Chondrocyte (in vitro differentiated cells): ENCODE measurements at places on chromosomes 2 and 18. TPM values are rescaled to one million over a fixed set of nuclear protein-coding genes. Genes with fewer than 3 reads are reported as not detected.

Gene DYNAP
- not detected in 3 replicates for total RNA-seq

DNA sequence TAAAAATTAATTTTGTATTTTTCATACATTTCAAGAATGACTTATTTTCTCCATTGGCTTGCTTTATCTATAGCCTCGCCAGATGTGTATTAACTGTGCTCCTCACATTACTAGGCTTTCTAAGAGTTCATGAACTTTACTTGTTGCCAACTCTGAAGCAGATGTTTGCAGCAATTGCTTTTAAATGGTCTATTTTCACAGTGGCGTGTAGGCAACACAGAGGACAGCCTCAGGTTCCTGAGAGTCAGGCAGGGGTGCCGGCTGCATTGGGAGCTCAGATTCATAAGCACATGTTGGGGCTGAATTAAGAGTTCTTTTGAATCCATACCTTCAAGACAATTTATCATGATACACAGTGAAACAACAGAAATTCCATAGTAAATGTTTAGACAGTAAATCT is 179.2 kb upstream of the PXDN start:
- DNase-seq: no peak

Gene HRH4
- total RNA-seq: not detected in 3 replicates

DNA sequence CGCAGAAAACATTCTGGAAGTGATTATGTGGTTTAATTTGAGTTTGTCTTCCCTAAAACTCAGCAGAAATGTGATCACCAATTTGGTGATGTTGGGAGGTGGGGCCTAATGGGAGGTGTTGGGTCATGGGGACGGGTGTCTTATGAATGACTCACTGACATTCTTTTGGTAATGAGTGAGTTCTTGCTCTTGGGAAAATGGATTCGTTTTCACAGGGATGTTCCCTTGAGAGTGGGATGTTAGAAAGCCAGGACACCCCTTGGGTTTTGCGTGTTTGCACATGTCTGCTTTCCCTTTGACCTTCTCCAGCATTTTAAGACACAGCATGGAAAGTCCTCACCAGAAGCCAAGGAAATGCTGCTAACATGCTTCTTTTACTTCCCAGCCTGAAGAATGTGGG is 321.5 kb upstream of the NT5C1B start:
- DNase-seq: no peak

DNA sequence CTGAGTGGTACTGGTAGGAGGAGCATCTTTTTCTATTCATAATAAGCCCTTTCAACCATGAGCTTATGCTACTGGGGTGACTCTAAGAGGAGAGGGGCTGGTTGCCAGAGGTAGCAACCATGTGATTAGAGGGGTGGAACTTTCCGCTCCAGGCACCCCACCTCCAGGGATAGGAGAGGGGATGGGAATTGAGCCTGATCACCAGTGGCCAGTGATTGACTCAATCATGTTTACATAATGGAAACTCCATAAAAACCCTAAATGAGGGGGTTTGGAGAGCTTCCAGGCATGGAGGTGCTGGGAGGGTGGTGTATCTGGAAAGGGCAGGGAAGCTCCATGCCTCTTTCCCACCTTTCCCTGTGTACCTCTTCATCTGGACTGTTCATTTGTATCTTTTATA is 46.6 kb upstream of the RHOB start:
- no peak for DNase-seq

Gene TLX2
- total RNA-seq: 0.10 TPM in 1 of 3 replicates, not detected in the others

GRCh38 chr2:67479261-67479660 is 82.1 kb downstream of the ETAA1 start:
- DNase-seq: no peak

DNA sequence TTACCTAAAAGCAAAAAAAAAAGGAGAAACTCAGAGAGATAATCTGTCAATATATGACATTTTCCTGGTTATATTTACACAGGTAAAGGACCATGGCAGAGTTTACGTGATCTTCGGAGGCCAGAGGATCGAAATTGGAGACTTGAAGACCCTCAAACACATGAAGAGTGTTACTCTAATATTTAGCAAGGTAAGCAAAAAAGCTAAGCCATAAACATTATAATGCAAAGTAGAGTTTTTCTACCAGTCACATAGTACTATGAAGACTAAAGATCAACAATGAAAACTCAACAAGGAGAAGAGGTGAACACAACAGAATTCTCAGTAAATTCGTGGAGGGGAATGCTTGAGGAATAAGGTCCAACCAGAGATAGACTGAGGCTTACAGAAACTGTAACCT is 78.5 kb downstream of the L3MBTL4 start:
- no peak for DNase-seq

DNA sequence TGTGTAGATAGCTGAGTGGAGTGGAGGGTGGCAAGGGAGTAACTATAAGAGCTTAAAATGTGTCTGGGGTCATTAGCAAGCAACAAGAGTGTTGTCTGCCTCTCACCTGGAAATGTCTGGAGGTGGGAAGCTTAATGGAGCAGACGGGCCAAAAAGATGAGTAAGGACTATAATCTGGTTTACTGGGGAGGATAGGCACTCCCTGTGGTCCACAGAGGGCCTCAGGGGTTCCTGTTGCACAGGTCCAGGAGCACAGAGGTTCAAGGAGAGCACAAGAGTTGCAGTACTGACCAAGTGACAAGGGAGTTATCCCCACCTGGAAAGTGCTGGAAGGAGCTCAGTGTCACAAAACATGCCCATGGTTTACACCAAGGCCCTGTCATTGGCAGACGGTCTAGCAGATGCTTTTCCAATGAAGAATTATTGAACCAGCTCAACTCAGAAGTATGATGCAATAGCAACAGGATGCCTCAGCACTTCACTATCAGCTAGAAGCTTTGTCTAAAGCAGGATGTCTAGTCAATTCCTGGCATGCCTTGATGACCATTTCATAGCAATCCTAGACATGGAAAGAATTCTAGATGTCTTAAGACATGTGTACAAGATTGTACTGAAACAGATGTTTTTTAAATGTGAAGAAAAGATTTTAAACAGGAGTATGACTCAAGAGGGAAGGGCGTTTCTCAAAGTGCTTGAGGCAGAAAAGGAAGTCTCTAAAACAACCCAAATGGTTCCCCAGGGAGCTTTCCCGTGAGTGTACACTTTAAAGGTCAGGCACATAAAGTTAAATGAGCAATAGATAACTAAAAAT is 62.9 kb upstream of the SERPINE2 start:
- DNase-seq: no peak

DNA sequence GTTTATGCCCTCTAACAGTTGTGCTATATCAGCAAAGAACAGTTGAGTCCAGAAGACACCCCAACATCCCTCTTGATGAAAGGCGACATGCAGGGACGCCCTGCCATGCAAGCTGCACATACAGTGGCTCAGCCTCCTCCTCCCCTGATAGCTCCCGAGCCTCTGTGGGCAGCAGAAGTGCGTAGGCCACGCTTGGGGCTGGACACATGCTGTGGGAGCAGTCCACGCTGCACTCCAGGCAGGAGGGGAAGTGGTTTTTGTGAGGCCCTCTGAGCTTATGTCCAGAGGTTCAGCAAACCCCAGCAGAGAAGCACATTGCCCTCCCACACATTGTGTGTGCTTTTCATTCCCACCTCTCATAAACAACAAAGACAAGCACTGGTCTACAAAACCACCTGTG is 162.1 kb downstream of the SEPTIN10 start:
- peak; percentile 86 for DNase-seq

DNA sequence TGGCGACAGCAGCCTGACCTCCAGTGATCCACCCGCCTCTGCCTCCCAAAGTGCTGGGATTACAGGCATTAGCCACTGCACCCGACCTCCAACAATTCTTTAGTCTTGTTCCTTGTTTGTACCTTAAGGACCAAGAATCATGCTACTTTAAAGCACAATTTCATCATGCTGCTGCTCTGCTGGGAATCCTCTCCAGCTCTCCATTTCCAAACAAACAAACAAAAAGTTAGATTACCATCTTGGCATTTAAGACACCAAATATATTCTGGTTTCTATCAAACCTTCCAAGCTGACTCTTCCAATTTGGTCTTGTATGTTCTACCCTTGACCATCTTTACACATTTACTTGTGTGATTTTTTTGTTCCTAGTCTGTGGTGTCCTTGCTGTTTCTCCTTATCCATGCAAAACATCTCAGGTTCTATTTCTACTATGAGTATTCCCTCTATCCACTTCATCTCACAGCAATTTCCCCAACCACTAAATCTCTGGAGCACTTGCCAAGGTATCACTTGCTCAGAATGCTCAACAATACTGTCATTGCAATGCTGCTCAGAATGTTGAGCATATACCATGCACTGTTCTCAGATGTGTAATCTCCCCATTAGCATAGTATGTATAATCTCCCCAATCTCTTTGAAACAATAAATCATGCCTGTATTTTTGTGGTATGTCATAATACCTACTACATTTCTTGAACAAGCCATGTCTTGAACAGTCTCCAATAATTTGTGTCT is 73.2 kb upstream of the GALNT5 start:
- no peak for DNase-seq

DNA sequence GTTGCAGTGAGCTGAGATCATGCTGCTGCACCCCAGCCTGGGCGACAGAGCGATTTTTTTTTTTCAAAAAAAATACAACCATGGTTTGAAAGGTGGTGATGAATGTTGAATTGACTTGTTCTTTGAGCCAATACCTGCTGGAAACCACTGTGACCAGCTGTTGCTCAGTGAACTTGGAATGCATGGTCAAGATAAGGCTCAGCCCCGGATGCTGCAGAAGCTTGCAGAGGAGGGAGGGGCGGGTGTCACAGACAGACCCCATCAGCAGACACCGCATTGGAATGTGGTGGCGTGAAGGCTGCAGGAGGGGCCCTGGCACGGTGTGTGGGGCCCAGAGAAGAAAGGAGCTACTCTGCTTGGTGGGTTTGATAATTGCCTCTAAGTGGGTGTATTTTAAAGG is 91.6 kb downstream of the ITGB1BP1 start:
- DNase-seq: no peak

- DNase-seq: no peak
Measured at GRCh38 chr2:237073552-237073951, 12.1 kb upstream of the COPS8 start.

DNA sequence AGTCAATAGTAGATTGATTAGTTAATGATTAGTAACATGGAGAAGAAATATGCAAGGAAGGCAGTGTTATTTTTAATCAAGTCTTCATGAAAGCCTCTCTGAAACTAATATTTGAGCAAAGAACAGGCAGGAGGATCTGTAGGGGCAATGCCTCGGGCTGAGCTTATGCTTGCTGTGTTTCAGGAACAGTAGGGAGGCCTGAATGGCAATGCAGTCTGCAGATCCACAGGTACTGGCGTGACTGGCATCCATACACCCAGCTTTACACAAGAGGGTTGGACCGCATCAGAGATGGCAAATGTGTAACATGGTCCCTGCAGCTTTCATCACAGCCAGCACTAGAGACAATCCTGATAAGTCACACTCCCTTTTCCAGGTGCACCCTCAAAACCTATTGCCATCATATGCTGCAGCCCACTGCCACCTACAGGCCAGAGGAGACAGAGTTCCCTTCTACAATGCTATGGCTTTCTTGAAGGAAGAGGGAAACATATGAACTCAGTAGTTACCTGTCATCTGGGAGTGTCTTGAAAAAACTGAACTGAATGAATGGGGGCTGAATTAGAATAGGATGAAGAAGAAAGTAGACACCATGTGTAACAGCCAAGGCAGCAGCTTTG is 582.4 kb upstream of the RAB6C start:
- no peak for DNase-seq

DNA sequence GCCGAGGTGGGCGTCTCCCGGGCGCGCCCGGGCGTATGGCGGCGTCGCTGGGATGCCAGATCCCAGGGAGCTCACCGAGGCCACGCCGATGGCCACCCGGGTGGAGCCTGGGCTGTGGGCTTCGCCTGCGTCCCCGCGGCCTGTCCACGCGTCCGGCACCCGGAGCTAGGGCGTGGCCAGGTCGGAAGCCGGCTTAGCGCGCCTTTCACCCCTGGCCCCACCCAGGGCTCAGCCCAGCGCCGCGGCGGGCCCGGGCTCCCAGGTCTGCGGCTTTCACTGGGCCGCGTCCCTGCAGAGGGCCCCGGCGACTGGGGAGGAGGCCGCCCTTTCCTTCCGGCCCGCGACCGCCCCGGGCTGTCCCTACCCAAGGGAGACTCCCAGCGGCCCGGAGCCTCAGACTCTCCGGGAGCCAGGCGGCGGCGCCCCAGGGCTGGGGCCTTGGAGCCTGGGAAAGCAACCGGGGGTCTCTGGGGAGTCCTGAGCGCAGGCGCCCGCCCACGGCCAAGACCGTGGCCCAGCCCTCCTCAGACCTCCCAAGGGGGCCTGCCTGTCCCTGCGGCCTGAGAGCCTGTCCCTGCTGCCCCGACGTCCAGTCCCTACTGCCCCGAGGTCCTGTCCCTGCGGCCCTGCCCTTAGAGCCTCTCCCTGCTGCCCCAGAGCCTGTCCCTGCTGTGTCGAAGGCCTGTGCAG is 36.3 kb upstream of the ITM2C start:
- no peak for DNase-seq

GRCh38 chr2:24365051-24365450 is 4.7 kb upstream of the ITSN2 start:
- no peak for DNase-seq

GRCh38 chr18:13371689-13372418 is 153.3 kb downstream of the LDLRAD4 start:
- no peak for DNase-seq

DNA sequence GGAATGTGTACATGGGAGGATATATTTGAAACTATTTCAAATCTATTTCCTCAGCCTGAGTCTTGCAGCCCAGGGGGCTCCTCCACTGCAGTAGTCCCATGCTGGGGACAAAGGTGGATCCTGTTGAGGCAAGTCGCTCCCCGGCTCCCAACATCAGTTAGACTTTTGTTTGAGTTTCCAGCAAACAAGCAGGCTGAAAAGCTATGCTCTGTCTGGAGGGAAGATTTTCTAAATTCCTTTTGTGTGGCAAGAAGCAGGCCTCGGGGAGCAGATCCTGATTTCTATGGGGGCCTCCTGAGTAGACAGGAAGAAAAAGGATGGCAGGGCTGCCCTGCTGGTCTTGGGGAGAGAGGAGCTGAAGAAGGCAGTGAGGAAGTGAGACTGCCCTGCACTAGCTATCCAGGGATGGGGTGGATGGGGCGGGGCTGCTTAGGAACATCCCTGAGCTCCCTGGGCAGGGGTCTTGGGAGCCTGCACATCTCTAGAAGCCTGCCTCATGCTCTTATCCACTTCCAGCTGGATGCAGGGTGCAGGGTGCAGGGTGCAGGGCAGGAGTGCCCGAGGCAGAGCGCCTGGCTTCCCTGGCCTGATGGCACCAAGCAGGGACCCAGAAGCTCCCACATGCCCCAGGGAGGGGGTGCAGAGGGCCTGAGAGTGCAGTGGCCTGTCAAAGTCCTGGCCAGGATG is 6.0 kb upstream of the CIB4 start:
- DNase-seq: peak; percentile 70

DNA sequence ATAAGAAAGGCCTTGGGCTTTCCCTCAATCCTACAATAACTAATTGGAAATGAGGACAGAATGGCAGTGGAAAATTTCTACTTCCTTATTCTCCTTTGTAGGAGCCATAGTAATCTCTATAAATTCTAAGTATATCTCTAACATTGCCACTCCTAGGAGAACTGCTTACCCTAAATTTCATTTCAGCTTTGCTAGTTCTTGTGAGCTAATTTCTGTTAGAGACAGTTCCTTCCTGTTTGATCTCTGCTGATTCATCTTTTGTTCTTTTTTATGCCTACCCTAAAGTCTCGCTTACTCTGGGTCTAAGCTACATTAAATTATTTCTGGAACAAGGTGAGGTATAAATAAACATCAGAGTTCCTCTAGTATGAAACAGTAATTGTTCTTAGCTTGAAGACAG is 25.7 kb downstream of the ABHD3 start:
- DNase-seq: no peak

- DNase-seq: no peak
Measured at GRCh38 chr2:14516844-14517243, 115.7 kb upstream of the LRATD1 start.

Gene COL4A3
- total RNA-seq: 1.2 to 6.8 TPM (median 1.4 TPM) in 3 replicates
